ENCODE measurements at places on chromosomes 16 and 17.
A peak's percentile ranks its signal among the peaks of the same experiment; 100 is the strongest.

GRCh38 chr17:82839617-82840292, at the start of gene ZNF750:
Gene ZNF750, minus strand, starts transcription at chr17:82840022. Its CDS starts 7,568 bp downstream, at chr17:82832454.
- DNase-seq, result no peak

DNA sequence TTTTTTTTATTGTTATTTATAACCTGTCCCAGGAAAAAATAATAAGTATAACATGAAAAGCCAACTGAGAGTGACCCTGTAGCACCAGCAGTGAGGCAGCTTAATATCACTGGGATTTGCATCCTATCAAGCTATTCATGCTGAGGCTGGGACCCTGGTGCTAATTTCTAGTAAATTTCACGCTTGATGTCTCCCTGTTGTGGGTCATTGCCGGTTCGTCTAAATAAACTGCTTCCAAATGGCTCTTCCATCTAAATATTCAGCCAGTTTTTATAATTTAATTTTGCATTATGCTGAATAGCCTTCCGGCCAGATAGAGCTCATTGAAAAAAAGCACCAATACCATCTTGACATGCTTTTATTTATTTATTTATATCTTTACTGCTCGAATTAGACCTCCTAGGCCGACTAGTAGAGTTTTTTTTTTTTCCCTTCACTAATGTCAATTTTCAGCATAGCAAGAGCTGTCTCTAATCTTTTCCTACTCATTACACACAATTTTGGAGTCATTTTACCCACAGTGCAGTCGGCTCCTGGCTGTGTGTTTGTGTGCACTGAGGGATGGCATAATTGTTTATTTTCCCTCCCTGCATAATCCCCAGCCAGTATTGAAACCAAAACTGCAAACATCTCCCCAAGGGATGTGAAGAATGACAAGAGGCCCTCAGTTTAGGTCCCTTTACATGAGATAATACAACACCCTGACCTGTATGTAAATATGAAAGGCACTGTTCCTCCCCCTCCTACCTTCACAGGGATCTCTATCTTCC, 168.8 kb downstream of the AATF start:
- no peak for DNase-seq

GRCh38 chr17:73197161-73197560, 4.3 kb downstream of the COG1 start:
- DNase-seq, result no peak

- no peak for DNase-seq
Observed at GRCh38 chr17:4742629-4743028, 2.9 kb upstream of the CXCL16 start.

DNA sequence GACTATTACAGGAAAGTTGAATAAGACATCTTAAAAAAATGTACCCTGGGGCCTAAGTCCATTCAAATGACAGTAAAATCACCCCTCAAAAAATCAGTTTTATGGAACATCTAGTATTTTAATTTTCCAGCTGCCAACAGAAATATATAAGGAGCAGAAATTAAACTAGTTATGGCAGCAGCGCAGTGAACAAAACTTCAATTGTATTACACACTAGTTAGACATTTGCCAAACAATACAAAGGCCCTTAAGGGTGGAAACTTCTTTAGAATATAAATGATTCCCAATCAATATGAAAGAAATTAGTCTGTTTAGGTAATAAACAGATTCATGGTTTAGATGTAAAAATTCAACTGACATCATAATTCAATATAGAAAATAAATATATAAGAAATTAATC, 18.1 kb upstream of the RFFL start:
- DNase-seq, result no peak

- DNase-seq, result no peak
Observed at GRCh38 chr17:2929881-2930533, 133.4 kb downstream of the OR1D5 start.

GRCh38 chr16:74729783-74730683, 29.4 kb upstream of the MLKL start:
- DNase-seq, result no peak

GRCh38 chr16:59733321-59733720, 999.2 kb upstream of the GOT2 start:
- DNase-seq, result no peak

DNA sequence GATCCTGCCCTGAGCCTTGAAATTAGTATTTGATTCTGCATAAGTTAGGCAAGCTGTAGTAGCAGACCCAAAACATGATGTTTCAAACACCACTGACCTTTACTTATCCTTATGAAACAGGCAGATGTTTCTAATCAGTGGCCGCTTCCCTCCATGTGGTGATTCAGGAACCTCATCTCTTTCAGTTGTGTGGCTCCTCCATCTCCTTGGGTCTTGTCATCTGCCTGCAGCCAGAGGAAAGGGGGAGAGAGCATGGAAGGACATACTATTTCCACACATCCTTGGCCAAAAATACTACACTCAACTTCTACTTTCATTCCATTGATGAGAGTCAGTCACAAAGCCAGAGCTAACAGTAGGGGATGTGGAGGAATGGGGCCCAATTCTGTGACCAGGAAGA, 41.6 kb upstream of the IRX6 start:
- no peak for DNase-seq

DNA sequence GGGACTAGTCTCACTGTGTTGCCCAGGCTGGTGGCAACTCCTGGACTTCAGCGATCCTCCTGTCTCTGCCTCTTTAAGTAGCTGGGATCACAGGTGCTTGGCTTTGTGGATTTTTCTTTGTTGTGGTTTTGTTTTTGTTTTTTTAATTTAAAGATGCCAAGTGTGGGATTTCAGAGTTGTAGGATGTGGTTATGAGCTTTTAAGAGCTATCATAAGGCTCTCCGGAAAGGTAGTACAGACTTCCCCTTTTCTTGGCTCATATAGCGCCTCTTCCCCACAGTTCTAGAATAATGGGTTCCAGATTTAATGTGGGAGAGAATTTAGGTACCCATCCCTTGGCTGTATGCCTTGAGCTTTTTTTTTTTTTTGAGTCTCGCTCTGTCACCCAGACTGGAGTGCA, 17.1 kb downstream of the AKAP1 start:
- no peak for DNase-seq

DNA sequence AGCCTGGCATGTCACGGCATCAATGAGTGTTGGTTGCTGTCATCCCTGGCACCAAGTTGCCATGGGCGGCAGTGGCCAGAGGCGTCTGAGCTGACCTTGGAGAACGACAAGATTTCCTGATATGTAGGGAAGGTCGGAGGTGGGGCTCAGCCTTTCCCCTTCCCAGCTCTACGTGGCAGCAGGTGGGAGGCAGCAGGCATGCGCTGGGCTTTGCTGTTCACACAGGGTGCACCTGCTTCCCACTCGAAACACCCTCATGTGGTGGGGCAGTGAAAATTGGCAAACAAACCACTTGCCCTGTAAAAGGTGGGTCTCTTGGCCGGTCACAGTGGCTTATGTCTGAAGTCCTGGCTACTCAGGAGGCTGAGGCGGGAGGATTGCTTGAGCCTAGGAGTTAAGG, 12.3 kb upstream of the TFAP4 start:
- DNase-seq, result no peak

- no peak for DNase-seq
Observed at GRCh38 chr16:55408661-55409060, 70.3 kb upstream of the MMP2 start.

DNA sequence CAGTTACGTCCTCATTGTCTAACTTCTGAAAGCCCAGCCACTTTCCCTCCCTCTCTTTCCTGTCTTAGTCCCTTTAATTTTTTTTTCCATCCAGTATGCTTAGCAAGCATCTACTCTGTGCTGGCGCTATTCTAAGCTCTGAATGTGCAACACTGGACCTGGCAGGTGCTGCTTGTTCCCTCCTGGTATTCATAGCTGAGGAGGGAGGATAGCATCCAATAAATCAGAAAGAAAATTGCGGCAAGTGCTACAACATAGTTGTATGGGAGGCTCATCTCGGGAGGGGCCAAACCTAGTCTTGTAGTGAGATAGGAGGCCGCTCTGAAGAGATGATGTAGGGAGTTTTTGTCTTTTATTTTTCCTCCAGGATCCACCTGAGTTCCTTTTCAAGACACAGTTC, 457.3 kb upstream of the HSBP1 start:
- no peak for DNase-seq

DNA sequence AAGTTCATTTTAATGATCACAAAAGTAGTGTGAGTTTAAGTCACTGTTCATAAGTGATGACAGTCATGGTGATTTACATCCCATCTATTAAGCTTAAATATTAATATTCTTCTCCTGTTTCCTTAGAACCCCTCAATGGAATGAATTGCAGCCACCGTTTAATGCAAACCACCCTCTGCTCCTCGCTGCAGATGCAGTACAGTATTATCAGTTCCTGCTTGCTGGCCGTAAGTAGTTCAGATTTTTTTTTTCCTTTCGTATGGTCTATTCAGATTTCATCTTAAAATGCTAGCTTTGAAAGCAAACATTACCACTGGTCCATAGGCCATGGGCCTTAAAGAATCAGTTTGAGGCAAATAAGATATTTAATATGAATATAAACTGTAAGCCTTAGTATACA, 359.0 kb upstream of the TBX2 start:
- no peak for DNase-seq

GRCh38 chr17:10156948-10157607, 41.3 kb downstream of the GAS7 start:
- DNase-seq, result no peak

- peak; percentile 40 for DNase-seq
Observed at GRCh38 chr17:18257982-18258355, 569 bp downstream of the FLII start.

DNA sequence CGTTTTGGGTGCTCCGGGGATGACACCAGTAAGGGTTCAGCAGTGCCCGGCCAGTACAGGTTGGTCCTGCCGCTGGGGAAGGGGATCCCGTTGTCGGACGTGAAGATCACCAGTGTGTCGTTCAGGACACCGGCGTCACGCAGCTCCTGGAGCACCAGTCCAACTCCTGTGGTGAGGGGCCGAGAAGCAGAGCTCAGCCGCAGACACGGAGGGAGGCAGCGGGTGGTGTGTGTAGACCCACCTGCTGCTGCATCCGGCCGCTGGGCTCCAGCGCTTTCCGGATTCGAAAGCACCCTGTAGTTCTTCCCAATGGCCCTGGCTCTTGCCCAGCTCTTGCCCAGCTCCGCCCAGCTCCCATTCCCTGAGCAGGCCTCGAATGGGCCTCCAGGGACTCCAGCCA, 8.0 kb downstream of the SGSH start:
- DNase-seq, result no peak

DNA sequence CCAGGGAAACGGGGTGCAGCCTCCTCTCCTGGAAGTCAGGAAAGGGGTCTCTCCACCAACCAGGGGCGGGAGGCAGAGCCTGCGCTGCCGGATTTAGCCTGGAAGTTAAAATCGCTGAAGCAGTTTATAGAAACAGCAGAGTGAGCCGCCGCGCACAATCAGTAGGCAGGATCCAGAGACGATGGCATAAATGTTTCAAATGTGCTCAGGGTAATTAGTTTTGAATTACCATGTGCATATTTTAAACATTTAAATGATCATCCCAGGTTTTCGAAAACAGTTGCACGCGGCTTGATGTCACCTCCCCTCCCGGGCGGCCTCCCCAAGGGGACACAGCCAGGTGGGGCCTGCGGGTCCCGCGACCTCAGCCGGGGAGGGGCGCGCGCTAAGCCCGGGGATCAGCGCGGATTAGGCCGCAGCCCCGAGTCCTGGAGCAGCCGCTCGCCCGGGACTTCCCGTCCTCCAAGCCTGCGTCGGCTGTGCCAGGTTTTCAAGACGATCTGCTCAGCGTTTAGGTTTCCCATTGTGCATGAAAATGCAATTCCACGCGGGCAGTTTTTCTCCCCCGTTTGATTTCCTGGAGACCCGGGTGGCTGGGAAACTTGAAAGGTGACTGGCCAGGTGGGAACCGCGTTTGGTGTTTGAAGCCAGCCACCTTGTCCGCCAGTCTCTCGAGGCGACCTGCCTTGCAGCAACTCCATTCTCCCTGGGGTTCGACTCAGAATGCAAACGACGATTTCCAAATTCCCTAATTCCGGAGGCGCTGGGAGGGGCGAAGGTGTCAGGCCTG, 78.3 kb downstream of the RPA1 start:
- no peak for DNase-seq

DNA sequence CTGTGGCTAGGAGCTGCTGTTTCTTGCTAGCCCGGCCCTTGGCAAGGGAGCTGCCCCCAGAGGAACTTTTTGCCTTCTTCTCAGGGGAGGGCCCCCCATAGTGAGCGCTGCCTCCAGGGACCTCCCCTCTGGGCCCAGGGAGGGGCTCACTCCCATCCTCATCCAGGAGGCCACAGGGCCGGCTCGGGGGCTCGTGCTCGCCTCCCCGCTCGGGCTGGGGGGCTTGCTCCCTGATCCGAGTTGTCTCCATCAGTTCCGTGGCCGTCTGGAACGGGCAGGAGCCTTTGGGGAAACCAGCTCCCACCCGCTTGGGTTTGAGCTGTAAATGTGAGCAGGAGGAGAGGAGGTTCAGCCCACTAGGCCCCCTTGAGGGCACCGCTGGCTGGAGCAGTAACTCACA, 4.1 kb upstream of the SMIM5 start:
- DNase-seq, result no peak

DNA sequence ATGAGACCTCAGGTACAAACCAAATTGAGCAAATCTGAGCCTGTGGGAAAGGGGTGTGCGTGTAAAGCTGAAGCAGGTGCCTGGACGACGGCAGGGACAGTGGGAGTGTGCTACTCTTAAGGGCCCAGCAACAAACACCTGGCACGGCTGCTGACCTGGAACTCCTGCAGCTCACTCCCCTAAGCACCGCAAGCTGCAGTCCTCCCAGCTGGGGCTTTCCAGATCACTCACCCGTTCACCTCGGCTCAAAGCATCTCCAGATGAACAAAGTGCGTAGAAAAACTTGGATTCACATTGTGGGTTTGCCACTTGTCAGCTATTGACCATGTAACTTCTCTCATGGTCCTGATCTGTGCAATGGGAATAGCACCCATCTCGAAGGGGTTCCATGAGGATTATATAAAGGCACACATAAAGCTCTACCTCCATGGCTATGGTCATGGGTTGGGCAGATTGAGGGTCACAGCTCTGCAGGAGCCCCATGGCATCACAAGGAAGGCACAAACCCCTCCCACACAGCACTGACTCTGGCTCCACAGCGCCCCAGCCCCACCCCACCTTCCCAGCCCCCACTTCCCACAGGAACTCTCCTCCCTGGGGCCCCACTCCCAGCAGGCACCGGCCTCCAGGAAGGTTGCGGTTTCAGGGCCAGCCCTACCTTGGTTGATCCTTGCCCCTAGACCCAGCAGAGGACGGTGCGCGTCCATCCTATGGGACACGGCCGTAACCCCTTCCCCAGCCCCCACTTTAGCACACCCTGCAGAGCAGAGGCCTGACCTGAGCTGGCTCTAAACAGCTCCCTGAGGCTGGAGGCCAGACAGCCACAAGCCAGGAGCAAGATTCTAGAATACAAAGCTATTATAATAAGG, 21.9 kb downstream of the ST3GAL2 start:
- no peak for DNase-seq
